ENCODE measurements at places on chromosomes 13 and 19.

DNA sequence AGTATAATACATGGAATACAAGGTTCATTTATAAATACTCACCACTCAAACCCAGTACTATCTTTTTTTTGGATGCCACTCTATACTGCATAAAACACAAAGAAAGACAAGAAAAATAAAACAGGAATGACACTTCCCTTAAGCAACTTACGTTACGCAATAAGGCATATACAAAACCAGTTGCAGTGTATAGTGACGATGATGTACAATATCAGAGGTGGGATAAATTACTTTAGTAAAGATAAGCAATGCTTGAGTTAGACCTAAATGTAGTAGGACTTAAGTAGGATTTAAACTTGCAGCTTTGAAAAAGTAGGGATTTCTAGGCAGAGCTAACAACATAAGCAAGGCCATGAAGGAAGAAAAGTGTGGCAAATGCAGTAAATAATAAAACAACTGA is 374.9 kb downstream of the SPRY2 start:
- DNase-seq, result no peak

DNA sequence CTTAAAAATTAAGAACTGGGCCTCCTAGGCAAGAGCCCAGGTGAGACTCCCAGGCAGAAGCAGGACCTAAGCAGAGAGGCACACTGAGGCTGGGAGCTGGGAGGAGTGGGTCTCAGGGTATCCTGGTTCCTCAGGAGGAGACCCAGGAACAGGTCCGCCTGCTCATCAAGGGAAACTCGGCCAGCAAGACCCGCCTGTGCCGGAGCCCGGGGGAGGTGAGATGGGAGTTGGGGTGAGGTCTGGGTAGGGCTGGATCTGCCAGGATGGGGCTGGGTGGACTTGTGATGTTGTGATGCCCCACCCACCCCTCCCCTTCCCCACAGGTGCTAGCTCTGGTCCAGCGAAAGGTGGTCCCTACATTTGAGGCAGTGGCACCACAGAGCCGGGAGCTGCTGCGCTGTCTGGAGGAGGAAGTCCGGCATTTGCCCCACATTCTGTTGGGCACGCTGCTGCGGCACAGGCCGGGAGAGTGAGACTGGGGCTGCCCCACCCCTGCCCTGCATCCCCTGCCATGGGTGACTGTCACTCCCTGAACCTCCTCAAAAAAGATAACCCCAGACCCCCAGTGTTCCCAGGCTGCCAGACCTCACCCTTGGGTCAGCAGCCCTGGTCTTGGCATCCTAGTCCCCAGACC is 6.9 kb downstream of the HAUS5 start:
- no peak for DNase-seq

DNA sequence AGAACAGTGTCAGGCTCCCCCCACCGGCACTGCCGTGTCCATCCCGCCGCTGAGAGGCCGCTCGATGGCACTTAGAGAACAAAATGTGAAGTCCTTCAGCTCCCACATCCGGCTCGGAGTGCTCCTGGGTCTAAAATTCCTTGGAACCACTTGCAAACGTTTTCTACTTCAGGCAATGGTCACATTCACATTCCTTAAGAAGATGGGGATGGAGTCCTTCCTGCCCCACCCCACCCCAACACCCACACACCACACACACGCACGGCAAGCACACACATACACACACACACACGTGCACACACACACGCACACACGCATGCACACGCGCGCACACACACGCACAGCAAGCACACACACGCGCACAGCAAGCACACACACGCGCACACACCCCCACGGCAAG is 83.4 kb downstream of the SOX1 start:
- DNase-seq, result no peak

DNA sequence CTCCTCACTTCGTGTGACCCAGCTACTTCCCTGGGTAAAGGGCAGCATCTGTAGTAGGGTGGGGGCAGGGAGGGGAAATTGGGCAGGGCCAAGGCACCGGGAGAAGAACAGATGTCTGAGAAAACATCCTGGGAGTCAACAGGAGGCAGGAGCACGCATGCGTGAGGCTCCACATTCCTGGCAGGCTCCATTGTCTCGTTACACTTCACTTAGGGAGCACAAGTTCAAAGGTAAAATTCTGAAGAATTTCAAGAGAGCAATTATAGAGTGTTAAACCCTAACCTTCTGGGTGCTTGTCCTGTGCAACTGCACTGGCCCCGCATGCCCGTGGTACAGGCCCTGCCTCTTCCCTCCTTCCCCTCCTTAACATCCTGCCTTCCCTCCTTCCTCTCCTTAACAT is 79.6 kb upstream of the POMP start:
- DNase-seq, result no peak

DNA sequence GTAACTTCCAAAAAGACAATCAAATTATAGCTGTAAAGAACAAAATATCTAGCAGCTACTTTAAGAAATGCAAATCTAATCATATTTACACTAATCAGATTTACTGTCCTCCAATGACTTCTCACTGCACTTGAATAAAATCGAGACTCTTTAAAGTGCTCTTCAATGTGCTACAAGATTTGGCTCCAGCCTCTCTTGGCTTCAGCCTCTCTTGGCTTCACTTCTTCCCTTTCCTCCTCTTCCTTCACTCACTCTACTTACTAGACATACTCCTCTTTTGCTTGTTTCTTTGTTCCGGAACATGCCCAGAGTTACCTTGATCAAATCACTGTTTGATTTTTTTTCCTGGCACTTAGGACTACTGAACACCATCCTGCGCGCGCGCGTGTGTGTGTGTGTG is 495.4 kb downstream of the LMO7 start:
- no peak for DNase-seq

DNA sequence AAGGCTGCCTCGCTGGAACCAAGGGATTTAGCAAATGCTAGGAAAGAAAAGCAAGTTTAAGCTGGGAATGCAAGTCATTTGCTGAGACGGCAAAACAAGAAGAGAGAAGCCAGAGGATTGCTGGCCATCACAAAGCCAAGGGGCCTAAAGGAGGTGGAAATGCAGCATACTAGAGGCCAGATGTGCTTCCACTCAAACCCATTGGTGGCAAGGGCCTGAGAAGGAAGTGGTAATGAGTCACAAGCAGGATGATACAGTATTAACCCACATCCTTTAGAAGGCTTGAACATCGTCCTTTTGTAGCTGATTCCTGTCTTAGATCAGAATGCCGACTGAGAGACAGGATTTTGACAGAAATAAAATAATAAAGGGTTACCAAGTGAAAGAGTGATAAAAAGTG is 68.2 kb downstream of the ITGBL1 start:
- no peak for DNase-seq

- no peak for DNase-seq
These were observed 98.9 kb downstream of the TNFSF13B start for GRCh38 chr13:108368250-108368905.

- no peak for DNase-seq
These were observed 75.3 kb upstream of the GPC6 start for GRCh38 chr13:93151277-93151676.

DNA sequence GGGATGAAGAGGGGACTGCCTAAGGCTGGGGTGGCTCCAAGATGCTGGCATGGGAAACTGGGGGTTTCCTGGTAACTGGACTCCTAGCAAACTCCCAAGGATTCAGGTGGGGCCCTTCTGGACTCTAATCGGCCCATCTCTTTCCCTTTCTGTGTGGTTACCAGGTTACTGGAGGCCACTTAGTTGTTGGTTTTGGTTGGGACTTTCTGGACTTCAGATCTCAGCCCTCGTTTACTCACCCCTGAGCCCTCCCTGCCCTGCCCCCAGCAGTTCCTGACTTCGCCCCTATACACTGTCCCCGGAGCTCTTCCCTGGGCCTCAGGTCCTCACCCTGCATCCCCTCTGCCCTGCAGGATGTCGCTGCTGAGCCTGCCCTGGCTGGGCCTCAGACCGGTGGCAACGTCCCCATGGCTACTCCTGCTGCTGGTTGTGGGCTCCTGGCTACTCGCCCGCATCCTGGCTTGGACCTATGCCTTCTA is 328 bp downstream of the CYP4F12 start:
- DNase-seq, result no peak

DNA sequence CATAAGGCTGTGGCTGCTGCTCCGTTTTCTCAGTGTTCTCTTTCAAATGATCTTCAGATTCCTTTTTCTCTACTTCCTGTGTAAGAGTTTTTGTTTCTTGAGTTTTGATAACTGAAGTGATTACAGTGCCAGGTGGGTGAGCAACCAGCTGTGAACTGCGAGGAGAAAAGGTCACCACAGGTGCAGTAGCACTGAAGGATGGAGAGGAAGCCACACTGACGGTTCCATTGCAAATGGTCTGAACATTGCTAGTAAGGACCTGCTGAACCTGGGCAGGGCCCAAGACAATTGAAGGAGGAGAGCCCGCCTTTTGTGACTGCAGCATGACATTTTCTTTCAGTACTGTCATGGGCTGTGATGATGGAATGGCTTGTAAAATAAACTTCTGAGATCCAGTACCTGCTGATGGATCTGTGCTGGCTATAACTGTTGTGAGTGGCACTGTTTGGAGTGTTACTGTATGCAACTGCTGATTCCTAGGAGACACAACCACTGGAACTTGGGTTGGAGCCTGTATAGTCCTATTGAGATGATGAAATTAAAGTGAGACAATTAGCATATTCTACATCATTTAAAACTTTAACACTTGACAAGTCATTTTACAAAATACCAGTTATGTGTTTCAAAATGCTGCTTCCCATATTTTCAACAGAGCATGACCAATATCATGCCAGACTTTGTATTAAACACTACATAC is 85.5 kb downstream of the ELF1 start:
- DNase-seq, result no peak

DNA sequence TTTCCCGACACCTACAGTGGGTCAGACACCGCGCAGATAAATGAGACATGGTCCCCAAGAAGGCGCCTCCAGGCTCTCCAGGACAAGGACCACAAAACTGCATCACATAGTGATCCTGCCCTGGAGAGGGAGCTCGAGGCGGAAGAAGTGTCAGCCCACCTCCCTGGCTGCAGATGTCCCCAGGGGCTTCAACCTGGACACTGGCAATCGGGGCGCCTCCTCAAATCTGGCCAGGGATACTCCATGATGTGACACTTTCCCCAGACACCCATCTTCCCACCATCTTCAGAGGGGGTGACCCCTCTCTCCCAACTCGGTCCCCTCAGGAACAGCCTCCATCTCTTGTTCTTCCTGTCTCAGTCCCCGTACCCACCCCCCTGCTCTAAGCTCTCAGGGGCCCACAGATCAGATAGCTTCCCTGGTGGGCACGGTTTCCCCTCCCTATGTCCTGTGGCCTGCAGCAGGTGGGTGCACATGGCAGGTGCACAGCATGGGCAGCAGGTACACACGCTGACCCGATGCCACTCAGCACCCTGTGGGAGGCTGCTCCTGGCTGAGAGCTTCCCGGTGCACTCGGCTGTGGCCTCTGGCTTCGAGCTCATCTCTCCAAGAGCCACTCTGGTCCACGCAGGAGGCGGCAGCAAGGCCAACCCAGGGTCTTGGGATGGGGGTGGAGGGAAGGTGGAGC is 61.2 kb downstream of the PEPD start:
- DNase-seq, result no peak

GRCh38 chr19:35528218-35529038 is at the start of gene SBSN:
Gene SBSN, minus strand, starts transcription at chr19:35528311. Its CDS starts 30 bp downstream, at chr19:35528281.
- no peak for DNase-seq

DNA sequence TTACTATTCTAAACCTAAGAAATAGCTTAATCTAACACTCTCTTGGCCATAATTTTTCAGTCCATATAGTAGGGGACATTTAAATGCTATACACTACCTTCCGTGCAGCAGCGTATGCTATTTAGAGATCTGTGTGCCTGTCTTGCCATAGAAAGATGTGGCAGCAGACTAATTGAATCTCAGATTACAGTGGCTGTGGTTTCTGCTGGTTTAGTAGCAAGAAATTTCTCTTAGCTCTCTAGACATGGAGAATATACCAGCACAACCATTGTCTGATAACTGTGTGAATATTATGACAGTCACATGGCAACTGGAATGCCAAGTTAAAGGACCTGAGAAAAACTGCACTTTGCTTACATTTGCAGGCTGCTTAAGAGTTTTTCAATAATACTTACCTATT is 672.4 kb upstream of the MIR17HG start:
- no peak for DNase-seq

GRCh38 chr13:23789576-23790346 is 99.4 kb downstream of the MIPEP start:
- DNase-seq, result no peak

DNA sequence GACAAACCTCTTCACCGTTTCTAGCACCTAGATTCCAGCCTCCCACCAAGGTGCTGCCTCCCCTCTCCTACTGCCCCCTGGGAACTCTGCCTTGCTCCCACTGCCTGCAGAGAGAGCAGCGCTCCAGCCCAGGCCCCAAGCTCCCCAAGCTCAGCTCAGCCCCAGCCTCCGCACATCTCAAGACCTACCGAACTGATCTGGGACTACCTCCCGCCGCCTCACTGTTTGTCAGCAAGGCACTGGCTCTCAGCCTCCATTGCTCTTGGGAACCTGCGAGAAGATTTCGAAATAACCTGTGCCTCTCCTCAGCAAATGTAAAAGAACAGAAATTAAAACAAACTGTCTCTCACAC is 92.4 kb upstream of the GPR183 start:
- DNase-seq, result no peak

- DNase-seq, result no peak
These were observed 5.8 kb upstream of the DMKN start for GRCh38 chr19:35519291-35519690.

DNA sequence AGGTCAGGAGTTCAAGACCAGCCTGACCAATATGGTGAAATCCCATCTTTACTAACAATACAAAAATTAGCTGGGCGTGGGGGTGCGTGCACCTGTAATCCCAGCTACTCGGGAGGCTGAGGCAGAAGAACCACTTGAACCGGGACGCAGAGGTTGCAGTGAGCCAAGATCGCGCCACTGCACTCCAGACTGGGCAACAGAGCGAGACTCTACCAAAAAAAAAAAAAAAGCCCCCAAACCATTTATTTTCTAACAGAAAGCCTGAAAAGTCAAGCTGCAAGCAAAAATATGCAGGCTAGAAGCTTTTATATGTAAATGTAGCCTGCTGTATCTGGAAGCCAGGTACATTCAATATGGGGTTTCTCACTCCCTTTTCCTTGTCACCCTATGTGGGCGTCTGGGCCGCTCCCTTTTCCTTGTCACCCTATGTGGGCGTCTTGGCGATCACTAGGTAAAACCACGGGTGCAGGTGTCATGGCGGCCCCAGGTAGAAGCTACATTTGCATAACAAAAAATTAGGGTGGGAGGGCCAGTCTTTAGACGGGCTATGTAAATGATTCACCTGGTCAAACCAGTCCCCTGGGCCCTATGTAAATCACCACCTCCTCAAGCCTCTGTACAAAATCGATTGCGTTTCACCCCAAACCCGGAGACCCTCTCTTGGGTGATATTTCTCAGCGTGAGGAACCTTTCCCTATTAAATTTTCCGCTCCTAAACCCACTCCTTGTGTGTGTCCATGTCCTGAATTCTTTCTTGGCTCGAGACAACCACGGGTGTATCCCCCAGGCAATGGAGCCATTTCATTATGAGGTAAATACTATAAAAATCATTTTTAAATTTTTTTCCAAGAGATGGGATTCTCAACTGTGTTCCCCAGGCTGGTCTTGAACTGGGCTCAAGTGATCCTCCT is 2.1 kb downstream of the TRIM13 start:
- DNase-seq, result no peak

Measured in stimulated activated CD8-positive, alpha-beta memory T cell treated with anti-CD3 and anti-CD28 coated beads, Interleukin-7, amount 100 ng/mL, for 1 hour (primary cell).